CD4-positive, alpha-beta T cell treated with Interleukin-15 for 1 hour (primary cell): ENCODE measurements at places on chromosomes 3 and 15.

DNA sequence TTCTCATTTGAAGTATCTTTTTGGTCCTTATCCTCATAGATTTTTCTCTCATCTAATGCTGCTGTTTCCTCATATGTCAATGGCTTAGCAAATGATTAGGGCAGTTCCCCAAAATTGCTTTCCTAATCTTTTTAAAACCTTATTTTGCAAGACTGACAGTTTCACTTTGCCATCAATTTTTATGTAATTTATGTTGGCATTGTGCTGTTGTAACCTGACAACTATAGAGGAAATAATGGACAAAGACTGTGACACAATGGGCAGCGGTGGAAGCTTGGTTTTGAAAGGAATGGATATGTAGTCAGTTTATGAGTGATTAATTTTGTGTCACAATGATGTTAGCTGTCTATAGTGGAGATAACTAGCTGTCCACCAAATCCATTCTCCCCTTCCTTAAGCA lies 10.6 kb upstream of the SH3BP5 start:
- no peak for DNase-seq

- DNase-seq = no peak
These were observed 57.2 kb downstream of the SNX4 start for GRCh38 chr3:125462722-125463299.

- DNase-seq = no peak
These were observed 45.3 kb upstream of the INO80 start for GRCh38 chr15:41161336-41161735.

DNA sequence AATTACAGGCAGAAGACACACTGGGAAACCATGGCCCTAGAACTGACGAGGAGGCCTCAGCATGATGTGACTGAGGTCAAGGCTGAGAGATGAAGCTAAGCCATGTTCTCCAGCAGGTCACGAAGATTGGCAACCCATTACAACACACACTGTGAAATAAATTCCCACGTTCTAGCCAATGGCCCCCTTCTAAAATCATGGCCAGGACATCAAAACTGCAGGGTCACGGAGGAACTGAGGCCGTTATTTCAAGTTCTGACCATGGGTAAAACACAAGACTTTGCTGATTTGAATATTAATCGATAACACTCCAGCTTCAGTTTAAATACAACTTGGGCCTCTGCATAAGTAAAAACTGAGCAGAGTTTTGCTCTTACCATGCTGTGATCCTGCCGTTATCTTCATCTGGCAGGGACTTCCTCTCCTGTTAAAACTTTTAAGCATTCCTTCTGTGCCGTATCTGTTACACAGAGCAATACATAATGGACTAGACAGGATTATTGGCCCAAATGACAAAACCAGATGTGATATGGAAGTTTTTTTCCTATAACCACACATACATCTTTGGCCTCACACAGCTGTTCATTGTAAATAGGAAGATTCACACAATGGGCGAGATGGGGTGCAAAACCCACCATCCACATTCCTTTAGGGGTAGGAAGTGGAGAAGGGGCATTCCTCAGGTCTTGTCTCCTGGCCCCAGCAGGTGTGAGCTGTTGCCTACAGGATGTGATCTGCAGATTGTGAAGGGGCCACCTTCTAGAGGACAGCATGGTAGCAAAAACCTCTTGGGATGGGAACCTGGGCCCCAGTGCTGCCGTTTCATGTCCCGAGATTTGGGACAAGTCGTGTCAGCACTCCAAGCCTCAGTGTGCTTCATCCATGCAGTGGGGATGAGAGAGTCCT lies 207.4 kb downstream of the OPA1 start:
- no peak for DNase-seq

- DNase-seq = no peak
These were observed 1302.0 kb upstream of the GBE1 start for GRCh38 chr3:83063446-83063845.

GRCh38 chr3:140377644-140378043 lies 300.2 kb upstream of the TRIM42 start:
- DNase-seq = no peak

DNA sequence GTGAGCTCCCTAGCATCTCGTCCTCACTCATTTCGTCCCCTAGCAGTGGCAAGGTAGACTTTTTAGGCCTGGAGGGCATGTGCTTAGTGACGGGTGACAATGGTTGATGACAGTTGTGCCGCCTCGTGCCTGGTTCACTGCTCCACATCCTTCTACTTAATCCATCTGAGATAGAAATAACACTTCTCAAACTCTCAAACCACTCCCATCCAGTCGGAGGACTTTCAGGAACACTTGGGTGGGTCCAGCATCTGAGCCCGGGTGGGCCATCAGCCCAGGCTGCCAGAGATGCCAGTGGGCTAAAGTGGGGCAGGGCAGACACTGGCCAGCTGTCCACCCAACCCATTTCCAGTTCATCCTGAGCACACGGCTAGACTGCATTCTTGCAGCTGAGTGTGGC lies 79.7 kb upstream of the SMAD3 start:
- DNase-seq = no peak

GRCh38 chr15:99923711-99924110 lies 190.5 kb upstream of the LYSMD4 start:
- no peak for DNase-seq

GRCh38 chr3:114093596-114093995 lies 37.1 kb downstream of the QTRT2 start:
- no peak for DNase-seq

DNA sequence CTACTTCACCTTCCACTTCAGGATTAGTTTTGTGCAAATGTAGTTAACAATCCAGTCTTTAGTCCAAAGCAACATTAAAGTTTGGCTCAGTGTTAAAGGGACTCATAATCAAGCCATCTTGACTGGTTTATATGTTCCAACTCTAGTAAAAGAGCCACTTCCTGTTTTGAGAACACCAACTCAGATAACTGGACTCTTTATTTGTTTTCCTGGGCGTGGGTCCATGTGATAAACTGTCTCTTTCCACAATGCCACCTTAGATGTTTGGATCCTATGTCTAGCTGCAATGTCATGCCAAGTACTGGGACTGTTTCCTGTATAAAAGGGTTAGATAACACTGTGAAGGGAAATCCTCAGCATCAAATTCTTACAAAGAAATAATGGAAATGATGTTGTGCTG lies 545.0 kb downstream of the PYDC2 start:
- DNase-seq = no peak

DNA sequence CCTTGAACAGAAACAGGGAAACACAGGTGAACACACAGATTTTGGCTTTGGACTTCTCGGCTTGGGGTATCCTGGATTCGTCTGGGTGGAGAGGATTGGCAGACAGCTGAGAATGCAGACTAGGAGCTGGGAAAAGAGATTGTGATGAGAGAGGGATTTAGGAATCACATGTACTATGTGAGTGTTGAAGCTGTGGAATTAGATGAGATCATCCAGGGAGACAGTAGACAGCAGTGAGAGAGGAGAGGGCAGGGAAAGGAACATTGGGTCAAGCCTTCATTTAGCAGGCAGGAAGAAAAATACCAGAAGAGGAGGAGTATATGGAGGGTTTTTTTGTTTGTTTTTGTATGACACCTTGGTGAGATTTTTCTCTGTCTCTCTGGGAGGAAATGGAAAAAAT lies 262.1 kb upstream of the TBL1XR1 start:
- DNase-seq = no peak

- no peak for DNase-seq
These were observed 46.9 kb downstream of the NFKBIZ start for GRCh38 chr3:101896083-101896757.

DNA sequence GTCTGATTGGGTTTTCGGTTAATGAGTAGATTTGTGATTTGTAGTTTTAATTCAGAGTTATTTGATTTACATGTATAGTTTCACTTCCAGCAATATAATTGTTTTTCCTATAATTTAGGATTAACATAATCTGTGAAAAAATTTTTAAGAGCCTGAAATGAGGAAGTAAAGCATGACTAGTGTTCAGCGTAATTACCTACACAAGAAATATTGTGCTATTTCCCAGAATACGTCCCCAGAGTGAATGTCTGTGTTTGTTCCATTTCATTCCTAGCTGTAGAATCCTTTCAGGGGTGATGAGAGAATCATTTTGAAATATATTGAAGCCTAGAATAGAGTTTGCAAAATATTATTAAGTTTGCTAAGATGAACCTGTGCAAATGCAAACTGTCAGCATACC lies 247.1 kb downstream of the BBX start:
- no peak for DNase-seq

DNA sequence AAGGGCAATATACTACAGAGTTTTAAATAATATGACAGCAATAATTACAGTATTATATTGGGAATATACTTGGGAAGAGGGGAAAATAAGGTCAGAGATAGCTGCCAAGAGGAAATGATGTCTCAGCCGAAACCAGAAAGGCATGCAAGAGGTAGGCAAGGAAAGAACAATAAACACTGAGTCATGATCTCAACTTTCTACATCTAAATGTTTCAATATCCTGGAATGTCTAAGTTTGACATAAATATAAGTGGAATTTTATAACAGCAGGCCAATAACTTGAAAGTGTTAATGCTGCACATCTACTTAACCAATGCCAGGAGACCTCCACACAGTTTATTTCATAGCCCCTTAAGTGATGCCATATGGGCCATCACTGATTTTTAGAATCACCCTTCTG lies 99.8 kb upstream of the CPNE4 start:
- no peak for DNase-seq

GRCh38 chr15:81454024-81454423 lies 80.0 kb upstream of the TMC3 start:
- no peak for DNase-seq

DNA sequence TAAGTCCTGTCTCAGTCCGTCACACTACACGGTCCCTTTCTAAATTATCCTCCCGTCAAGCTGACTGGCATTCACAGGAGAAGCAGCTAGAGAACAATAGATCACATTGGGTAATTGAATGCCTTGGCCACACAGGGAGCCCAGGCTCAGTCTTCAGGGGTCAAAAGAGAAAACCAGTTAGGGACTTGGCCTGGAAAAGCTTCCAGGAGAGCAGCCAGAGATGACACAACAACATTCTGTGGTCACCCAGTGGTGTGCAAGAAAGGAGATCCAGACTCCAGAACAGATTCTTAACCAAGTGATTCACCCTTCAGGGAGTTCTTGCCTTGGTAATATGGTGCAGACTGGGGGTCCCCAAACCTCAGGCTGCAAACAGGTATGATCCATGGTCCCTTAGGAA lies 15.9 kb downstream of the ARHGAP31 start:
- DNase-seq = no peak

- no peak for DNase-seq
These were observed 603.9 kb upstream of the KCNMB2 start for GRCh38 chr3:177932346-177932745.
